Breast epithelium (tissue), 4 donors: ENCODE measurements at places on chromosomes 6 and 20. TPM values are rescaled to one million over a fixed set of nuclear protein-coding genes. Genes with fewer than 3 reads are reported as not detected.

The STMN3 gene
- 17.7 TPM for total RNA-seq

The TSBP1 gene
- not detected for total RNA-seq

The SIRPA gene
- total RNA-seq, result 42.3 TPM

The TCEA2 gene
- 23.9 TPM for total RNA-seq

GRCh38 chr6:90154755-90155470 is 141.7 kb downstream of the BACH2 start:
- DNase-seq, result no peak

DNA sequence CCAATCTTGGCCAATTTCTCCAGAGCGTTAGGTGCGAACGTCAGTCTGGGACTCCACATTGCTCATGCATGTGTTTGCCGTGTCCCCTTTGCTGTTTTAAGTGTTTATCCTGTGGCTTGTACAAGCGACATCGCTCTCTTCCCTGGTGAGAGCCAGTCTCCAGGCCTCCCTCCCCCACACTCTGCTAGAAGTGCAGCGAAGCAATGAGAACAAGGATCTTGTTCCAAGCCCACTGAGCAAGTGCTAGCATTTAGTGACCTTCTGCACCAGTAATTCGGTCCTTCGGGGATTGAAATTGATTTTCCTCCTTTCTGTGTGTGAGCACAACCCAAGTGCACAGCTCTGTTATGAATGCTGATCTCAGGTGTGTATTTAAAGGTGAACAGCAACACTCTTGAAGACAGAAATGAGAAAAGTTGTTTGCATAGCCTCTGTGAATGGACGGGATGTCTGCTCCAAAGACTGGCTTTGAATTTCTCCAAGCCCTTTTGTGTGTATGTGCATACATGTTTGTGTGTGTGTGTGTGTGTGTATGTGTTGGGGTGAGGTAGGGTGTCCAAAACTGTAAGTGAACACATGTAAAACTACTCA is 29.0 kb downstream of the CD83 start:
- DNase-seq, result no peak

- DNase-seq, result no peak
Measured at GRCh38 chr20:17395729-17396128, 135.4 kb downstream of the BFSP1 start.

DNA sequence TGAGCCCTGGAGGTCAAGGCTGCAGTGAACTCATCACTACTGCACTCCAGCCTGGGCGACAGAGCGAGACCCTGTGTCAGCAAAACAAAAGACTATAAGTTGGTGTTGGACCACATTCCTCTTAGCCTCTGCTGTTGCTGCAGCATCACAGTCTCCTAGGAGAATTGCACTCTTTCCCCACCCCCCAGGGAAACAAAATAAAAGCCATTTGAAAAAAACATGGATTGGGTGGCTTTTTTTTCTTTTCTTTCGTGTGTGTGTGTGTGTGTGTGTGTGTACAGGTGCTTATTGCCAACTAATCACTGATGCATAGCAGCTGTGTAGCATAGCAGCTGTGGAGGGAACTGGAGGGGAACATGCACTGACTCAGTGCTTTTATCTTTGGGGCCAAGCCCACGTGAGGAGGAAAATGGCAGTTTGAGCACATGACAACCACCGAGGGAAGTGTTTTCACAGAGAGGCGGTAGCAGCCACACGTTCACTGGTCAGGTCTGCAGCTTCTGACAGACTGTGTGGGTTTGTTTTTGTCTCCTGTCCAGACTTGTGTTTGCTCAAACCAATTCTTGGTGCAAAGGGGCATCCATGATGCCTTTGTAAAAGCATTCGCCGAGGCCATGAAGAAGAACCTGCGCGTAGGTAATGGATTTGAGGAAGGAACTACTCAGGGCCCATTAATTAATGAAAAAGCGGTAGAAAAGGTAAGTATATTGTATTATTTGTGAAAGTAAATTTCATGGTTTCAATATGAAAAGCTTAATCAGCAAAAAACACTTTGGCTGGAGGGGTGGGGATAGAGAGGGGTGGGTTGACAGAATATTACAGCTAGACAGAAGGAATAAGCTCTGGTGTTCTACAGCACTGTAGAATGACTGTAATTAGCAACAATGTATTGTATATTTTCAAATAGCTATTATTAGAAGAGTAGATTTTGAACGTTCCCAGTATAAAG is 27.7 kb downstream of the ALDH5A1 start:
- no peak for DNase-seq

- DNase-seq, result no peak
Measured at GRCh38 chr20:63165356-63166192, 50.4 kb downstream of the YTHDF1 start.

DNA sequence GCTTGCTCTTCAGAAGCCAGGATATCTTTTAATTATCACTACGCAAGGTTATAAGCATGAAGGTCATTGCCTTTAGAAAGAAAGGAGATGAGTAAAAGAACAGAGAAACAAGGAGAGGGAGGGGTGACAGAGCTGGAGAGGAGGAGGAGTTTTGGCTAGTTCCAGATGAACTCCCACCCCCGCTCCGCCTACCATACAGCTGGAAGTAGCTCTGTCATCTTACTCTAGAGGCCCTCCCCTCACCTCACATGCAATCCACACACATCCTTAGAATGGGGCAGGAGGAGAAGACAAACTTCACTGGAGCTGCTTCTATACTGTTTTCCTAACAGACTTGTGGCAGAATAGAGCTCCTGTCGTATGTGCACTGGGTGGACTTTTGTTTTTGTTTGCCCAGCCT is 144.7 kb downstream of the SCML4 start:
- DNase-seq, result no peak

DNA sequence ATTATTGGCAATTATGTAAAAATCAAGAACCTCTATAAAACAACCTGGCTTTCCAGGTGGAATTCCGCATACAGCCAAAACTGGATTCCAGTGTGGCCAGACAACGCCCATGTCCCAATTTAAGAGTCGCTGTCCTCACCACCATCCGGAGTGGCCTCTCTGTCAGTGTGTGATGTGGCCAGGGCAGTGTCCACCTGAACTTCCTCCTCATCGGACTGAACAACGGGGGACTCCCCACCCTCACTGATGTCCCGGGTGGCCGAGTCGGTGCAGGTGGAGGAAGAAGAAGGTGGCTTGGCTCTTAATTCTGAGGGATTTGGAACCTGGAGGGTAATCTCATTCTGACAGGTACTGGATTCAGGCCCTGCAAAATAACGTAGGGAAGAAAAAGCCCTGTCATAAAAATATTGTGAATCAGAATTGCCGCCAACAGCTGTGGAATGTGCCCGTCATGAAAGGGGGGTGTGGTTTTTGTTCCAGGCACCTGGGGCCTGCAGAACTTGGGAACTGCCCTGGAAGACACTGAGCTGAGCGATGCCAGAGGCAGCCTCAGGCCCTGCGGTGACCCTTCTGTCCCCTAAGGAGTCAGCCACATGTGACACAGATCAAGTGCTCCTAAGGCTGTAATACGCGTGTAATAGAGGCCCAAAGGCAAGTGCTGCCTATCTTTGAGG is 139.8 kb downstream of the DTNBP1 start:
- DNase-seq, result no peak

GRCh38 chr6:85429346-85429745 is 20.5 kb upstream of the NT5E start:
- no peak for DNase-seq
